Spinal cord (tissue), 10 donors: ENCODE measurements at places on chromosomes 2 and 18. TPM values are rescaled to one million over a fixed set of nuclear protein-coding genes. Genes with fewer than 3 reads are reported as not detected.

Gene TMEM150A
- 18.5 TPM for polyA plus RNA-seq

Gene MYL1
- 1.2 TPM for polyA plus RNA-seq

Gene PCARE
- not detected for polyA plus RNA-seq

Gene REG3A
- polyA plus RNA-seq = not detected

Gene RTP5
- polyA plus RNA-seq = 30.2 TPM

Gene TTN
- 0.98 TPM for polyA plus RNA-seq

Gene CTIF
- 105 TPM for polyA plus RNA-seq

Gene SSB
- polyA plus RNA-seq = 167 TPM

Gene ID2
- polyA plus RNA-seq = 234 TPM

Gene PLB1
- polyA plus RNA-seq = 10.5 TPM

Gene CD28
- 0.78 TPM for polyA plus RNA-seq

Gene RRM2
- polyA plus RNA-seq = 40.3 TPM

Gene AP1S3
- polyA plus RNA-seq = 4.8 TPM

Gene PRKAG3
- polyA plus RNA-seq = not detected

Gene GLB1L
- 12.0 TPM for polyA plus RNA-seq

Gene UCN
- polyA plus RNA-seq = 4.0 TPM

Gene SUCLG1
- 120 TPM for polyA plus RNA-seq

Gene RNPEPL1
- 38.3 TPM for polyA plus RNA-seq

Gene GALNT14
- polyA plus RNA-seq = 24.0 TPM

Gene PHOSPHO2
- 11.1 TPM for polyA plus RNA-seq

Gene IL1R1
- 3.8 TPM for polyA plus RNA-seq

Gene SCLY
- polyA plus RNA-seq = 21.8 TPM

Gene RAD51AP2
- polyA plus RNA-seq = 0.74 TPM

Gene VWA3B
- polyA plus RNA-seq = 5.9 TPM

Gene RBM45
- polyA plus RNA-seq = 17.4 TPM

Gene CFAP65
- polyA plus RNA-seq = 9.0 TPM

Gene KANSL1L
- 23.1 TPM for polyA plus RNA-seq

Gene ERFE
- 2.4 TPM for polyA plus RNA-seq

Gene AQP12A
- polyA plus RNA-seq = not detected

Gene MLPH
- 0.62 TPM for polyA plus RNA-seq

Gene KCNIP3
- 25.4 TPM for polyA plus RNA-seq

Gene TUBA3E
- polyA plus RNA-seq = not detected

Gene AFG3L2
- 44.7 TPM for polyA plus RNA-seq

Gene ALPG
- 0.13 TPM for polyA plus RNA-seq

Gene DUSP11
- 22.1 TPM for polyA plus RNA-seq

Gene MMADHC
- polyA plus RNA-seq = 72.9 TPM

Gene HEATR5B
- polyA plus RNA-seq = 27.7 TPM

Gene EIF2AK3
- 15.1 TPM for polyA plus RNA-seq

Gene SLC35F6
- 23.4 TPM for polyA plus RNA-seq

Gene ARHGEF33
- 5.5 TPM for polyA plus RNA-seq

Gene RNF125
- 5.2 TPM for polyA plus RNA-seq

Gene TGIF1
- 29.7 TPM for polyA plus RNA-seq

Gene CYS1
- 4.0 TPM for polyA plus RNA-seq

Gene LRRC30
- polyA plus RNA-seq = not detected

Gene DGUOK
- 89.0 TPM for polyA plus RNA-seq

Gene CCDC141
- 0.51 TPM for polyA plus RNA-seq

Gene POTEJ
- polyA plus RNA-seq = not detected

Gene UGT1A10
- not detected for polyA plus RNA-seq

Gene EPB41L3
- polyA plus RNA-seq = 168 TPM

Gene GPR45
- 3.5 TPM for polyA plus RNA-seq

Gene QPCT
- polyA plus RNA-seq = 25.6 TPM

Gene SCN3A
- 54.6 TPM for polyA plus RNA-seq

Gene FN1
- 281 TPM for polyA plus RNA-seq

Gene HOXD9
- polyA plus RNA-seq = 3.2 TPM

Gene DUSP19
- polyA plus RNA-seq = 4.4 TPM
